ENCODE measurements at places on chromosomes 7 and 10. TPM values are rescaled to one million over a fixed set of nuclear protein-coding genes. Genes with fewer than 3 reads are reported as not detected.

- no peak for DNase-seq
- peaks cover 32% of the 10 kb centered on the region for H3K4me1 ChIP-seq
Measured at GRCh38 chr10:35215107-35215506, 88.5 kb downstream of the CREM start.

DNA sequence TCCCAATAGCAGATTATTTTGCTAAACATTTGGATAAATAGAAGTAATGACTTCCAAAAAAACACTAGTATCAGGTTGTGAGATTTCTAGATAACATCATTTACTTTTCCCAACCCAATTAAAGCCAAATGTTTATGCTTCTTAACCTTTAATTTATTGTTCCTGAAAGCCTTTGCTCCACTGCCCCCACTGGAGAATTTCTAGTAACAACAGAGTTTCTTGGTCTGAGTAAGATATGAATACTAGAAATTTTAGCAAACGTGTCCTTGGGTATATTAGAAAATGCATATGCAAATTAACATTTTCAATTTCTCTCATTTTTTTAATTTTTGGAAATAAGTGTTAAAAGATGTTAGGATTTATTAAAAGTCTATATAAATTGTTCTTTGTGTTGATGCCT is 958.0 kb upstream of the PHF14 start:
- H3K36me3 ChIP-seq = no peaks in the 10 kb centered on the region
- DNase-seq = no peak
- H3K4me1 ChIP-seq = no peaks in the 10 kb centered on the region
- no peak overlapping the region for H3K27ac ChIP-seq
- H3K4me3 ChIP-seq = no peak overlapping the region

- H3K36me3 ChIP-seq = no peaks in the 10 kb centered on the region
- H3K4me1 ChIP-seq = peaks cover 10% of the 10 kb centered on the region
- no peak overlapping the region for H3K27ac ChIP-seq
- H3K4me3 ChIP-seq = no peak overlapping the region
- H3K27me3 ChIP-seq = no peaks in the 10 kb centered on the region
- DNase-seq = no peak
Measured at GRCh38 chr10:43108951-43109350, 29.3 kb upstream of the CSGALNACT2 start.

DNA sequence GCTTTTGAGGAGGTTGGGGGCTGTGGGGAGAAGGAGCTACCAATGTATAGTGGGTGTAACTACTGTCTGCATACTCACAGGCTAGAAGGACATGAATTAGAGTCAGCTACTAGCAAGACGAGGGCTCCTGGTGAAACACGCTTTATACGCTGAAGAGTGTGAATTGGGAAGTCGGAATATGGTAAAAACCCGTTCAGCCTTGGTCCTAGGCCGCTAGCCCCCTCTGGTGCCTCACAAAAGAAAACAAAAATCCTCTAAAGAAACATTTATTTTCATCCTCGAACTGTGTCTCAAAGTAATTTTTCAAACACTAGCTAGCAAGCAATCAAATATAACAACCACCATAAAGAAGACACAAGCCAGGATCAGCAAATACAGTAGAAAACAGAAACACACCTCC is 338.1 kb upstream of the SEMA3C start:
- H3K4me1 ChIP-seq = no peaks in the 10 kb centered on the region
- no peaks in the 10 kb centered on the region for H3K27me3 ChIP-seq
- peaks cover 11% of the 10 kb centered on the region for H3K36me3 ChIP-seq
- H3K27ac ChIP-seq = no peak overlapping the region
- DNase-seq = no peak

The SLC16A9 gene
- 0.50 TPM for total RNA-seq

The PTPRZ1 gene
- 0.38 TPM for total RNA-seq

The FBXL15 gene
- 10.5 TPM for total RNA-seq

- DNase-seq = no peak
- H3K4me3 ChIP-seq = no peak overlapping the region
- H3K4me1 ChIP-seq = no peaks in the 10 kb centered on the region
- no peak overlapping the region for H3K27ac ChIP-seq
- no peaks in the 10 kb centered on the region for H3K36me3 ChIP-seq
Measured at GRCh38 chr7:121860953-121861352, 12.0 kb upstream of the PTPRZ1 start.

- H3K36me3 ChIP-seq = no peaks in the 10 kb centered on the region
- peaks cover 2% of the 10 kb centered on the region for H3K27me3 ChIP-seq
- no peak overlapping the region for H3K4me3 ChIP-seq
- DNase-seq = no peak
- no peak overlapping the region for H3K27ac ChIP-seq
Measured at GRCh38 chr10:5958675-5959074, 18.7 kb downstream of the IL15RA start.

- H3K27me3 ChIP-seq = no peaks in the 10 kb centered on the region
- H3K4me3 ChIP-seq = no peak overlapping the region
- peaks cover 8% of the 10 kb centered on the region for H3K4me1 ChIP-seq
- no peak overlapping the region for H3K27ac ChIP-seq
- DNase-seq = no peak
Measured at GRCh38 chr10:34655286-34656170, 159.6 kb downstream of the PARD3 start.

The CPA2 gene
- total RNA-seq = not detected

The PRF1 gene
- total RNA-seq = not detected

DNA sequence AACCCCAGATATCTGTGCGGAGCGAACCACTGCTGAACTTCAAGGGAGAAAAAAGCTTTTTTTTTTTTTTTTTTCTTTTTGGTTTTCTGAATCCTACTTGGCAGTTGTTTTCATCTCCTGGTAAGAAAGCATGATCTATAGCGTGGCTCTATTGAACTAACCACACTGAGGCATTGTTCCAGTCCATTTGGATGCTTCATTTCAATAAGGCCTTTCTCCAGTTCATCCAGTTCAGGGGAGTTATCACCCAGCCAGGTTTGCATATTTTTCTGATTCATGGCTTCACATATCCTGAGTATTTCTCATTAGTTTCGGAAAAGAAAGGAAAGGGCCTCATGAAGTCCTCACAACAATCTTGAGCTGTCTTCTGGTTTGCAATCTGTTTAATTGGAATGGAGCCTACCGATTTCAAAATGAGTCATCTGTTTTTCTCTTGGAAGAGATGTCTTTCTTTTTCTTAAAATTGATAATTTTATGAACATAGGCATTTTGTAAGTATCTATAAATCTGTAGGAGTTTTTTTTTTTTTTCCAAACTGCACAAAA is 93.1 kb upstream of the STEAP4 start:
- H3K27ac ChIP-seq = no peak overlapping the region
- H3K4me3 ChIP-seq = no peak overlapping the region
- H3K27me3 ChIP-seq = no peaks in the 10 kb centered on the region
- no peaks in the 10 kb centered on the region for H3K36me3 ChIP-seq
- DNase-seq = no peak
- H3K4me1 ChIP-seq = no peaks in the 10 kb centered on the region

The ZNF25 gene
- total RNA-seq = 15.1 TPM

DNA sequence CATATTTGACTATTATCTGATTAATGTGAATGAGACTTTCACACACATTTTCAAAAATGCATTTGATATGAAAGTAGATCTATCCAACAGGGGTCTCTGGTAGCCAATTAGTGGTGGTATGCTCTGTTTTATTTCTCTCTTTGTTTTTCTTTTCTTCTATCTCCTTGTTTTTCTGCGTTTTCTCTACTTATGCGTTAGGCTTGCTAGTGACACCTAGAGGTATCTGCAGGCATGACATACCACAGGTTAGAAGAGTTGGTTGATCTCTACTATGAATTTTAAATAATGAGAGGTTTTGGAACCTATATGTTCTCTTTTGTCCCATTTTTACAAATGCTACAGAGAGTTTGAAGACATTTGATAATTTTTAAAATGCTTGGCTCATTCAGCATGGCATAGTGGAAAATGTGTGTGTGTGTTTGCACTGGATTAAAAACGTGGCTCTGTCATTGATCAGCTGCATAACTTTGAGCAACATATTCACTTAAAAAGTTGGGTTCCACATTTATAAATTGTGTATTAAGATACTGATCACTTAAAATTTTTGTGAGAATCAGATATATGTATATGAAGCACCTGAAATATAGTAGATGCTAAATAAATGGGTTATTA is 28.1 kb upstream of the PLXDC2 start:
- H3K36me3 ChIP-seq = no peaks in the 10 kb centered on the region
- H3K4me3 ChIP-seq = no peak overlapping the region
- DNase-seq = no peak
- peaks cover 29% of the 10 kb centered on the region for H3K27me3 ChIP-seq

DNA sequence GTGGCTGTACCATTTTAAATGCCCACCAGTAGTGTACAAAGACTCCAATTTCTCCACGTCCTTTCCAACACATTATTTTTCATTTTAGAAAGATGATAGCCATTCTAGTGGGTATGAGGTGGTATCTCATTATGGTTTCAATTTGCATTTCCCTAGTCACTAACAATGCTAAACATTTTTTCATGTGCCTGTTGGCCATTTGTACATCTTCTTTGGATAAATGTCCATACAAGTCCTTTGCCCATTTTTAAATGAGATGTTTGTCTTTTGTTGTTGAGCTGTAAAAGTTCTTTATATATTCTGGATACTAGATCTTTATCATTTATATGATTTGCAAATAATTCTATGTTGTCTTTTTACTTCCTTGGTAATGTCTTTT is 18.9 kb upstream of the BPGM start:
- peaks cover 35% of the 10 kb centered on the region for H3K27me3 ChIP-seq
- no peaks in the 10 kb centered on the region for H3K36me3 ChIP-seq
- no peak for DNase-seq
- H3K27ac ChIP-seq = no peak overlapping the region

All from osteocyte (in vitro differentiated cells).